Dorsolateral prefrontal cortex (tissue), 122 donors: ENCODE measurements at places on chromosomes 3 and 15. TPM values are rescaled to one million over a fixed set of nuclear protein-coding genes. Genes with fewer than 3 reads are reported as not detected.

The CCDC33 gene
- not detected for total RNA-seq

GRCh38 chr3:161148832-161149475 lies 43.8 kb upstream of the B3GALNT1 start:
- DNase-seq: no peak

DNA sequence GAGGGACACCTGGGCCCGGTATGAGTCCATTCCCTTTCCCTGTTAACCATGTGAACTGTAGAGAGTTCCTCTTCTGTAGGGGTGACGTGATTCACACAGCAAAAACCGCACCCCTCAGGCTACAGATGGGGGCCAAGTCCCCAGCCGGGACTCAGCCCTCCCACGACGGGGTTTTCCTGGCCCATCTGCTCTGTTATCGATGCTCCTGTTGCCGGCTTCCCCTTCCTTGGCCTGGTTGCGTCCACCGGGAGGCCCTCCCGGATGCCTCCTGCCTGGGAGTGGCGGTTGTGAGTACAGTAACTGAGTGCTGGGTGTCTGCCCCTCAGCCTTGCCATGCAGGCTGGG lies 817 bp upstream of the PLXNA1 start:
- DNase-seq: no peak

DNA sequence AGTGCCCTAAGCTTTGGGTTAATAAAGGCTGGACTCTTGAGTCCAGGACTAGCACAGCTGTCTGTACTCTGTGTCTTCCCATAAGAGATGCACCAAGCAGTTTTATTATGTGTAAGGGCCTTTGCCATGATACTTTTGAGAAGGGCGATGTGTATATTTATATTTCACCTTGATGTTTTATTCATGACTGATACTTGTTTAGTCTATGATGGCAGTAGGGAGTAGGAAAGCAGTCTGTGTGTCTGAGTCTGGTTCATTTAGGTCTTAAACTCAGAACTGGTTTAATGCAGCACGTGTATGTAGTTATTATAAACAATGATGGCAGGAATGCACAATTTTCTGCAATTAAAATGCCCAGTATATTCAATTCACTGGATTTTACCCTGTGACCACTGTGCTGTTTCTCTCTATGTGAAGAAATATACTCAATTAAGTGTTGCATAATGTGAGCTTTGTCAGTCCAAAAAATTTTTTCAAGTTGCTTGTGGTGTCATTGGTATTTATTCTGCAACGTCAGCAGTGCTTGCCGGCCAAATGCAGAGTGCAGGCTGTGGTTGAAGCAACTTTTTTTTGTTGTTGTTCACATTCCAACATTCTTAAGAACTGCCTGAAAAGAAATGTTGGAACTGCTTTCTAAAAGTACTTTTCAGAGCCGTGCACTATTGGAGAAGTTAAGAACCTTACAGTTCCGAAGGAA lies 423.7 kb upstream of the SEMA6D start:
- no peak for DNase-seq

DNA sequence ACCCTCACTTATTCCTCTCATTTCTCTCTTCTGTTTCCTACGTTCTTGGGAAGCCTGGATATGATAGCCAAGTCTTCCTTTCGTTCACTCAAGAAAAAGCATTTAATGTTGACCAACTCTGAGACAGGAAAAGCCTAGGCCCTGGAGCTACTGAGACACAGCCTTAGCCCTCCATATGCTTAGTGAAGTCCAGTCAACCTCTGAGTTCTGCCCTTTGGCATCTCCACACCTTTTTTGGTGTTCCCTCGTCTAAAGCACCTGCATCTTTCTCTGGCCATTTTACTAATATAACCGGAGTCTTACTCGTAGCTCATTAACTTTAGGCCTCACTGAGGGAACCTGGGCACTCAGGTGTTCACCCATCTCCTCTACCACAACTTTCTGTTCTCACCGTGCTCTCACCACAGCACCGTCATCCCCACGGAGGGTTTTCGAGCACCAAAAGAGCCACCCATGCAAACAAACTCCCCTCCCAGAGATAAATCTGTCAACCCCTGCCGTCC lies 632 bp downstream of the MTHFS start:
- DNase-seq: no peak

The DISP2 gene
- total RNA-seq: 45.2 TPM
